GF-D8 (cell line): ENCODE measurements at places on chromosomes 2 and 18.

DNA sequence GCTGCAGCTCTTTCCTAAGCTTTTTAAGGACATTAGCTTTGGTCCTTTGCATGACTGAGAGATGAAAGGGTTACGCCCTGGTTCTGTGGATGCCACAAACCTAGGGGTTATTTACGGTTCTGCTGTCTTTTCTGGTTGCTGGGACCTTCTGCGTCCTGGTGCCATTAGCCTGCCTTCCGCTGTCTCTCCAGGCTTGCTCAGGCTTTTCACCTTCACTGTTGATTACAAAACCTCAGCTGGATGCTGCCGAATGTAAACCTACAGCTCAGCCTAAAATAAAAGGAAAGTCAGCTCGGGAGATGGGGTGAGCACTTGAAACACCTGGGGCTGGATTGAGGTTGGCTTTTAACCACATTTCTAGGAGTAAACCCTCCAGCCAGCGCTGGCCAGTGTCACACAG lies 130.9 kb upstream of the ARHGAP28 start:
- DNase-seq: no peak

DNA sequence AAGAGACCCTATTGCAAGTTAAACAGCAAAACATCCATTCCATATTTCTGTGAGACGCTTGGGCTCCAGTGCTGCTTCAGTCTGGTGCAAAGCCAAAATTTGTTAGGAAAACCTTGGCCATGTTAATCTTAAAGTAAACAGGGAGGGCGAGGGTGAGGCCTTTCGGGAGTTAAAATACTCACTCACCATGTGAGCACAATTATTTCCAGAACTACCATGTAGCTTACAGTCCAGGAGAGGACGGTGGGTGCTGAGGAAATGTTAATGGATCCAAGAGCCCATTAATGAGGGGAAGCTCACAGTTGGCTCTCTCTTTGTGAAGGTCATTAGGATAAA lies 286.4 kb downstream of the SLC8A1 start:
- DNase-seq: no peak

DNA sequence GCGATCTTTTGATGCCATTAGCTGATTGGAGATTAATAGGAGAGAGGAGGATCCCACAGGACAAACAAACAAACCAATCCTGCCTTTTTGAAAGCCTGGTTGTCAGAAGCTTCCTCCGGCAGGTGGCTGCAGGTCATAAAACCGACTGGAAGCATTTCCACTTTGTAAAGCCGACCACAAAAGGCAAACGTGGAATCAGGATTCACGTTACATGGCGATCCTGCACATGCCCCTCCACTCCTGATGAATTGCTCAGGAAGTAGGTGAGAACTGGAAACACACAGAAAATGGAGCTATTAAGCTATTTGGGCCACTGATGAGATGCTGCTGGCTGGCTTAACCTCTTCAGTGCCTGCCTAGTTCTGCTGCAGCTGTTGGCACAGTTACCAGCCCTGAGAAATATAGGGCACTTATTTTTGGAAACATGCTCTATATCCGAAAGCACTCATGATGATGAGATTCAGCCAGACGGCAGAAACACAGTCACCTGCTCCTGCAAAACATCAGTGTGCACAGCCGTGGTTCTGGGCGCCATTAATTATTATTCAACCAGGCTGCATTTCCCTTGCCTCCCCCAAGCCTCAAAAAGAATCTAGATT lies 110.3 kb upstream of the ST6GAL2 start:
- no peak for DNase-seq

GRCh38 chr2:173271825-173272224 lies 82.8 kb upstream of the CDCA7 start:
- no peak for DNase-seq

DNA sequence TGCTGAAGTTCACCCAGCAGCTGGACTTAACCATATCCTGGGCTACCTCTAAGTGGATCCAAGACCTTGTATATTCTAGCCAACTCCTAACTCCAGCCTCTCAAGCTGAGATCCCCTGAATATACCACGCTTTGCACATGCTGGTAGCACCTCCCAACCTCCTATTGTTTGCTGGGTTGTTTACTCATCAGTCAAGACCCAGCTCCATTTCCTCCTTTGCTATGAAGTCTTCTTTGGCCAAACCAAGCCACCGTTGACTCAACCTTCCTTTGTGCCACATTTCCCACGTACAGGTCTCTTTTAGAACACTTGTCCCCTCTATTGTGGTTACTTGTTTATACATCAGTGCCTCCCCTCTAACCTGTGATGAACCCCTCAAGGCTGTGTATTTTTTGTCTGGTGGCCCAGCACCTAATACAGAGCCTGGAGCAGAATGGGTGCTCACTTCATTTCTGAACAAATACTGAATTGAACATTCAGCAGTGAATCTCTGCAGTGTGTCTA lies 267.8 kb upstream of the REV1 start:
- no peak for DNase-seq

DNA sequence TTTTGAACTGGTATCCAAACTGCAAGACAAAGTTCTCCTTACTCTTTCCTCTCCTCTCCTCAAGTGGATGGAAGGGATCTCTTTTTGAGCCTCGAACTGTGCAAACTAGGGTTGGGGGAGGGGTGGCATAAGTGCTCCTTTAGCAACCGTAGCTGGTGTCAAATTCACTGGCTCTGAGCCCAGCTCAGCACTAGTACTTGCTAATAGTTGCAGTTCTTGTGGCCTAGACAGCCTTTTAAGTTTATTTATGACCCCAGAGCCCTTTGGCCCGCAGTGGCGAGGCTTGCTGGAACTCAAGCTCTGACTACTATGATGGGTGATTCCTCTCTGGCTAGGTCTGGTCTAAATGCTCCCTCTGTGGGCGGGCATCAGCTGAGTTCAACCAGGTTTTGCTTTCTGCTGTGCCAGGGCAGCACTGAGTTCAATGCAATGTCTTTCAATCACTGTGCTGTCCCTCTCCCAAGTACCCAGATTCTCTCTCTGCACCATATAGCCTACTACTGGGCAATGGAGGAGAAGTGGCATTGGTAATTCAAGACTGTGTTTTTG lies 528.4 kb upstream of the SYT4 start:
- no peak for DNase-seq

- DNase-seq: no peak
Measured at GRCh38 chr2:72915907-72916742, 1.2 kb upstream of the EMX1 start.

DNA sequence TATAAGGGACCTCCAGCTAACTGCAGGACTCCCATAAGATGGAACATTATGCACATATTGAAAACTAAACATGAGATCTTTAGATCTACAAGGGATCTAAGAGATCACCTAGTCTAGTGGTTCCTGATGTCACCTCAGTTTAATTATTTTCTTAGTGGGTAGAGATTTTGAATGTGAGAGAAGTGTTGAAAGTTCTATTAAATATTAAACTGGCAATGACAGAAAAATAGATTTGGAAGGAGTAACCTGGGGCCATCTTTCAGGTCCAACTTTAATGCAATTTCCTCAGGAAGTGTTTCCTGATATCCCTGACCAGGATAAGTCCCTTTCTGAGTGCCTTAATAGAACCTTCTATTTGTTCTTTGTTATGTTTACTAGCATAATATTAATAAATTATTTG lies 29.1 kb upstream of the CPS1 start:
- DNase-seq: no peak

GRCh38 chr2:7045601-7046590 lies 128.7 kb downstream of the RNF144A start:
- DNase-seq: no peak

GRCh38 chr2:151367571-151367970 lies 10.2 kb downstream of the TNFAIP6 start:
- no peak for DNase-seq

DNA sequence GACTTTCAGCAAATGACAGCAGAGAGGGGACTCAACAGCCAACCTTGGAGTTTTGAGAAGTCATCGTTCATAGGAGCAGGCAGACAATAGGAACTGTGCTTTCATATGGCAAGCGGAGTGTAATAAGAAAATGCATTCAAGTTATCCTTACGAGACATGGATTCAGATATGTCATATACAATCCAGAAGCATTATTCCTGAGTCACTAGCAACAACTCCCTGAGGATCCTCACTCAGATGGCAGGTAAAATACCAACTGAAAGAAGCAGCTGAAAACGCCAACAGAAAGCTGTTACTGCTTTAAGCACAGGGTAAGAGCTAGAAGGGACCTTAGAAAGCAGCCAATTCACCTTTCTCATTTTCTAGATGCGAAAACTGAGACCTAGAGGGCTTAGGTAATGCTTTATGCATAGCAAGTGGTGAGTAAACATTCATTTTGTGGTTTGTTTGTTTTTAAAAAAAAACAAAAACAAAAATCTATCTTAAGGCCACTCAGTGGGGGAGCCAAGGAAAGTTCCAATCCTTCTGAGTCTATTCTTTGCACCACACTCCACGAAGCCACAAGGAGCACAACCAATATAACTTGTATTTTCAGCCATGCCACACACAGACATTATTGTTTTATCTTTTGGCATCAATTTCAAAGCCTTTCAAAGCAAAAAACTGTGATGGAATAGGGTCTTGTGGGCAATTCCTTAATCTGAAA lies 89.1 kb upstream of the RIOK3 start:
- no peak for DNase-seq

DNA sequence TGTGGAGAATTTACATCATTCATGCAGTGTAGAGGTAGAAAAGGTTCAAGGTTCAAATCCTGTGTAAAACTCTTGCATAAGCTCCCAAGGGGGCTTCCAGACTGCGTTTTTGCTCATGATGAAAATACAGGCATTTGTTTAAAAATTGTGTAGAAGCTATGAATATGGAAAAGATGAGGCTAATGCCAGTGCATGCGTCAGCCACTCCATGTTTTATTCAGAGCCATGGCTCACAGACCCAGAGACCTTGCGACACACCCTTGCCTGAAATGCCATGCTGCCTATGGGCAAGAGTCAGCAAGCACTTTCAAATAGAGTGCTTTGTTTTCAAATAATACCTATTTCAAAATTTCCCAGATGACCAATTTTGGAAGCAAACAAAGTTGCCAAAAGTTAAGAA lies 262.3 kb downstream of the TRIB2 start:
- no peak for DNase-seq

- no peak for DNase-seq
Measured at GRCh38 chr18:63869851-63870250, 17.7 kb upstream of the SERPINB2 start.

- DNase-seq: peak; percentile 56
Measured at GRCh38 chr18:9742524-9743131, 34.5 kb downstream of the RAB31 start.

DNA sequence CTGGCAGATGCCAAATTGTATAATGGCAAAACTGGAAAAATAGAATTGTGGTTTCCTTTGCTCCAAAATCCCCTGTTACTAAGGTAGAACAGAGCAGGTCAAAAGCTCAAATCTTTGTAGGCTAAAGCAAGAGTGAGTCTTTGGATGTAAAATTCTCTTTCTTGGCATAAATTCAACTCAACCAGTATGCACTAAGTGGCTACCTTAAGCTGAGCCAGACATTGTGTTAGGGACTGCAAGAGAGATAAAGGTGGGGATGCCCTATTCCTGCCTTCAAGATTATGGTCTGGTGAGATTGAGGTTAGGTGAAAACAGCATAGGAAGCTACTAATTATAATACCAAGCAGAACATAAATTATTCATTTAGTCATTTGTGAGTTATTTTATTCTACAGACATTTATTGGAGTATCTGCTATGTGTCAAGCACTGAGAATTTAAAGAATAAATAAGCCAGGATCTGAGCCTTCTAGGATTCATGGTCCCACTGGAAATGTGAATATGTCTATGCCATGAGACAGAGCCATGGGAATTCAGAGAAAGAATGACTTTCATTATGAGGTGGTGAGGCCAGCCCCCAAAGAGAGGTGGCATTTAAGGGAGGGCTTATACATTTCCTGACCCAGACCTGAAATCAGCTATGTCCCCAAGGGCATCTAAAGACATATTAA lies 198.0 kb upstream of the NCKAP5 start:
- DNase-seq: no peak

DNA sequence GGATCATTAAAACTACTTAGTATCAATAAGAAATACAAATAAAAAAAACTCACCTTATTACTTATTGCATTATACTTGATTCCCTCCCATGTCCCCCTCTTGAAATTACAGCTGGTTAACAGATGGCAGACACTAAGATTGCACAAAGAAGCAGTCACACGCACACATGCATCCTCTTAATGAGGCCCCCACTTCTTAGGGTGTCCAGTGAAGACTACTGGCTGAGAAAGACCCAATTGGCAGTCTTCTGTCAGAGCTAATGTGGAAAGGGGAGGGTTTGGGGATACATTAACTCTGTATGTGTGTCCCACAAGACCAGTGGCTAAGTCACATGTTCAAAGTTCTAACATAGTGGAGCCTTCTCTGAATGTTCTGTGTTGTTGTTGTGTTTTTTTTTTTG lies 210.7 kb downstream of the MTX2 start:
- DNase-seq: no peak

DNA sequence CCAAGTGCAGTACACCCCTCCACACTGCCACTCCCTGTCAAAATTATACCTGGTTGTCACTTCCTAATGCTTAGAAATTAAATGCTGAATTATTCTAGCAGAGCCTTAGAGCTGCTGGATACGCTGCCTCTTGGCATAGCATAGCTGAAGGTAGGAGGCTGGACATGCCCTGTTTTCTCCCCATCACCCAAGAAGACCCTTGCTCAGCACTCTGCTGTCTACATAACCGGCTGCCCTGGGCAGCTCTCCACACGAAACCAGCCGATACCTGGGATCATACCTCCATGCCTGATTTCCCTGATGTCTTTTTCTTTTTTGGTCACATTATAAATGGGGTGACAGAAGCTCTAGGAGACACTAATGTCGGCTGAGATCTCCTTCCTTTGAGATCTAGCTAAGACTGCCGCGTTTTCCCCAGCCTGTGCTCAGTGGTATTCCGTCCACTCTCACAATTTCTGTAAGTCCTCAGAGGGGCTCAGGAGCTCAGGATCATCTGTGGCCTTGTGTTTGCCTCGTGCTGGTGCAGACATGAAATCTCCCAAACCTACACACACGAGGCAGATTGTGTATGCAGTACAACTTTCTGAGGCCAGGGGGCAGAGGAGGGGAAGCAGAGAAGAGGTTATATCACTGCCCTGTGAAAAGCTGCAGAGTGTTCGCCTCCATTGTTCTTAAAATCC lies 13.5 kb upstream of the ZAP70 start:
- DNase-seq: peak; percentile 69

- no peak for DNase-seq
Measured at GRCh38 chr2:239711911-239712570, 311.2 kb upstream of the HDAC4 start.

DNA sequence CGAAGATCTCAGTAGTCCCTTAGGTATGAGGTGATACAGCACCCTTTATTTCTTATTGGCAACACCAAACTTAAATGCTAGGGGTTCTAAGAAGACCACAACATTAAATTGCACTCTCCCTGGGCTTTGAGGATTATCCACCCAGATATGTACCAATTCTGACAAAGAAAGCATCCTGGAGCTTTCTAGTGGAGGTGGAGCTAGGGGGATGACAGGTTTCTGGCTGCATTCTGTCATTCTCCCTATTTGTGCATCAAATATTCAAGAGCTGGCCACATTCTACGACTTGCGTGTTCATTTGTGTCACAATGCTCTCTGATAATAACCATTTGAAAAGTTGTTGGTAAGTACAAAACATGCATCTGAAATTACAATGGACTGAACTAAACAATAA lies 111.1 kb downstream of the CDH2 start:
- no peak for DNase-seq

GRCh38 chr18:70015127-70015526 lies 67.5 kb upstream of the CD226 start:
- DNase-seq: no peak
